T follicular helper cell (primary cell): ENCODE measurements at places on chromosomes 7 and 10.

DNA sequence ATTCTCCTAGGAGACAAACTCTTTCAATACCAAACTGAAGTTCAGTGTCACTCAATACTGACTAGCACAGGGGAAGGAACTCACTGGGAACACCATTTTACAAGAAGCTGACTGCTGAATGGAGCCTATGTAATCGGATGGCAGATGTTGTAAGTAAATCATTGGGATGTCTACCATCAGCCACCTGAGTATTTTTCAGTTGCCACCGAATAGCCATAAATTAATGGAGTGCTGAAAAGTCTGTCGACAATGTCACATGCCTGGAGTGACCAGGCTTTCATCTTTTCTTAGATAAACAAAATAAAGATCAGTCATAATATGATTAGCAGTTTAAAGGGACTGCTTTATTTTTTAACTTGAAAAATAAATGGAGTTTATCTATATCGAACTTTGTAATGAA is 145.9 kb upstream of the SEMA3E start:
- DNase-seq = no peak

DNA sequence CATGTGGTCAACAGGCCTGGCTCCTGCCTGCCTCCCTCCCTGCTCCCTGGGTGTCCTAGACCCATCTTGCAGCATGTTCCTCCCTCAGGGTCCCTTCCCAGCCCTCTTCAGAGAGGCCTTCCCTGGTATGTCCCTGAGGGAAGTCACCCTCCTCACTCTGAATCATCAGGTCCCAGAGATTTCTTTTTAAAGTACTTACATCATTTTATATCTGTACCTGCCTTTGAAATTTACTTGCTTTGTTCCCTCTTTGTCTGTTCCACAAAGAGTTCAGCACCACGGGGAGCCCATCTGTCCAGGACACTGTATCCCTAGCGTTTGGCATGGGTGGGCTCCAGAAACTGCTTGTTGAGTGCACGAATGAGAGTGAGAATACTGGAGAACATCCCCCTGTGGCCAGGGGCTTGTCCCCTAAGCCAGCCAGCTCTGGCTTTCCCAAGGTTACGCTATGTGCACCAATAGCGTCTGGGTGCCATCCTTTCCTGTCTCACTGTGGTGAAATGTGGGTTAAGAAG is 50.6 kb upstream of the IGFBP3 start:
- DNase-seq = no peak

DNA sequence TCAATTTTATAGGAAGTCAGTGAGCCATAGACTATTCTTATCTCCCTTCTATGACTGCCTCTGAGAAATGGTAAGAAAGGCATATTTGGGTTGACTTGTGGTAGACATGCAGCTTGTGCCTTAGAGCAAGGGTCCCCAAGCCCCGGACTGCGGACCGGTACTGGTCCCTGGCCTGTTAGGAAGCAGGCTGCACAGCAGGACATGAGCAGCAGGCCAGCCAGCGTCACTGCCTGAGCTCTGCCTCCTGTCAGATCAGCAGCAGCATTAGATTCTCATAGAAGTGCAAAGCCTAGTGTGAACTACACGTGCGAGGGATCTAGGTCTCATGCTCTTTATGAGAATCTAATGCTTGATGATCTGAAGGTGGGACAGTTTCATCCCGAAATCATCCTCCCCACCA is 180.6 kb downstream of the SND1 start:
- DNase-seq = no peak

- DNase-seq = no peak
Observed at GRCh38 chr7:84981055-84981976, 205.5 kb downstream of the SEMA3D start.

DNA sequence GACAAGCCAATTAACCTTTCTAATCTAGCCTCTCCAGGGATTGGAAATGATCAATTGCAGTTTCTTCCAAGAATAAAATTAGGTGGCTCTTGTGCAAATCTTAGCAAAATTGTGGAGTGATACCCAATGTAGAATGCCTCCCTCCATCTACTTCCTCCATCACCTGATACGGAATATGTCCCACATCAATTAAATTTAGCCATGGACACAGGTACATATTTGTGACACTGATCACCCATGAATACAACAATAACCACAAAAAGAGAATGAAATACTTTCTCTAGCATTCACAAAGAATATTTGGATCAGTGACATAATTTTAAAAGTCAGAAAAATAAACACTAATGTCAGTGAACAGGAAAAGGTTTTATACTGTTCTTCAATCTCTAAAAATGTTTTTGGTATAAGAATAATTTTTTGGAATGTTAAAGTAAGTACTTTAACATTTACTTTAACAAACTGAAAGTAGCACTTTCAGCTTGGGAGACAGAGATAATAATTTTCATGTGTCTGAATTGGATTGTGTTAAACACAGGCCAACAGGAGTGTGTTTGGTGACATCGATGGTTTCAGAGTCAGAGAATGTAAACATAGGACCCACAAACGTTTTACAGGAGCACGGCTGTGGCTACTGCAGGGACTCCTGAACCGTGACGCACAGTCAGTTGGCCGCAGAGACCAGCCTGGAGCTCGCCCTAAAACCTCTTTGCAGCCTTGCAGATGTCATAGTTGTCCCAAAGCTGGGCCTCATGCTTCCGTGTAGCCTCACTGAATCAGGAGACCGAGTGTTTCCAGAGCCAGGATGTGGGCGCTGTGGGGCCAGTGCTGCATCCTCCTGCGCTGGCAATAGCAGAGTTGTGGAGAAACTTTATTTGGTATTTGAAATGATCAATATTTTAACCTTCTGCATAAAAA is 7.2 kb downstream of the RBM20 start:
- DNase-seq = no peak

DNA sequence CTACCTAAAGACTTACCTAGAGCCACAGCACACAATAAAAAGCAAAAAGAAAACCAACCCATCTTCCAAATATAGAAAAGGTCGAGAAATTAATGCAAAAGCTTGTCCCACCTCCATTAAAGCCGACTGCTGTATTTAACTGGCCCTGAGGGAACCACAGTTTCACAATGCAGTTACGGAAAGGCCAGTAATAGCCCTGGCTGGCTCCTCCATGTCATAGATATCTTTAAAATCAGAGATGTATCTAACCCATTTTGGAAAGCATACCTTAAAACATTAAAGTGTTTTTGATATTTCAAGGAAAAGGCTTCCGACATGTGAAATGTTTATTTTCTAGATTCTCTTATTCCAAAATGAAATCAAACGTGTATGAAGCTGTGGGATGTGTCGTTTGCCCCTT is 23.0 kb downstream of the HDAC9 start:
- DNase-seq = no peak

GRCh38 chr10:61882621-61883370 is 18.7 kb upstream of the ARID5B start:
- DNase-seq = no peak
